ENCODE measurements at places on chromosomes 2 and 18.

- no peak for DNase-seq
Observed at GRCh38 chr2:238864207-238865014, 16.5 kb downstream of the TWIST2 start.

DNA sequence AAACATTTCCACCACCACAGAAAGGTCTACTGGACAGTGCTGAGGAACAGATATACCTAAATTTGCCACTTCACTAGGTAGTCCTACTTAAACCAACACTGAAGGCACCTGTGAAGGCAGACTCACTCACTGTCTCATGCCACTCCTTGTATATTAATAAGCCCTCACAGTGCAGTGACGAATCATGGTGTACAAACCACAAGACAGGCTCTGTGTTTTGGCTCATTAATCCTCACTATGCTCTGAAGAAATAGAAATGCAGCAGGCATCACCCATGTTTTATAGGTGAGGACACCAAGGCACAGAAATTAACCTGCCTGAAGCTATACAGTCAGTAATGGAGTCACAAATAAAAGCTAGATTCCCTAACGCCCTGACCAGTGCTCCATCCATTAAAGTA lies 44.3 kb downstream of the BARD1 start:
- no peak for DNase-seq

- DNase-seq: no peak
Observed at GRCh38 chr2:128978212-128978611, 659.5 kb upstream of the HS6ST1 start.

GRCh38 chr2:47334356-47335136 lies 68.4 kb upstream of the MSH2 start:
- DNase-seq: no peak

DNA sequence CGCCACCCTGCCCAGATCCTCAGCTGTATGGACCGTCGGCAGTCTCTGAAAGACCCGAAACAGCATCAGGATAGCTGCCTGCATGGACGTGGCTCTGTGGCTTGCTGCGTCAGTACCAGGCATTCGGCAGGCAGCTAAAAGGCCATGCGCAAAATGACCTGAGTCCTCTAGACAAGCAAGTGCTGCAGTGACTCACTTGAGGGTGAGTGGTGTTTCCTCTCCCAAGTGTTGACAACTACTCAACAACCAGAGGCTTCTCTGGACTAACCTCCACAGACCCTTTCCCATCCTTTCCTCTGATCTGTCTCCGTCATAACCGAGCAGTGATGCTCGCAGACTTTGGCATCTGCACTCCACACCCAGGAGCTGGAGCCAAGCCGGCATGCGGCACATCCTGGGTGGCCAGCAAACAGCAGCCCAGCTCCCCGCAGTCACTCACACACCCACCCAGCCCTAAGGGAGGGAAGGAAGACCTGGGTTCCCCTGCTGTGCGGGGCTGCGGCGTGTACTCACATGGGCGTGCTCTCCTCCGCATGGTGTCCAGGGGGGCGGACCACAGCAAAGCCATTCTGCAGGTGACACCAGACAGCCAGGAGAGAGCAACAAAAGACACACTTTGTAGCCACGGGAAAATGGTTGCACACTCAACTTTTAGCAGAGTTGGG lies 239.3 kb downstream of the TWIST2 start:
- no peak for DNase-seq

GRCh38 chr2:171390941-171391516 lies 42.8 kb downstream of the METTL8 start:
- DNase-seq: no peak

- no peak for DNase-seq
Observed at GRCh38 chr18:3721771-3722648, 272.0 kb downstream of the TGIF1 start.

DNA sequence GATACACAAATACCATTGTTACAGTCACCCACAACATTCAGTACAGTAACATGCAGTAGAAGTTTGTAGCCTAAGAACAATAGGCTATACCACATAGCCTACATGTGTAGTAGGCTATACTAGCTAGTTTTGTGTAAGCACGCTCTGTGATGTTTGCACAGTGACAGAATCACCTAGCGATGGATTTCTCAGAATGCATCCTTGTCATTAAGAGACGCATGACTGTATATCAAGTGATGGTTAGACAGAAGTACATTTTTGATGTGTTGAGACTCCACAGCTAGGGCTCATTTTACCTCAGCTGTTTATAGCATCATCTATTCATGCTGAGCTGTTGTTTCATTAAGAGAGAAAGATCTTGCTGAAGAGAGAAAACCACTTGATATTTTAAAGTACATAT lies 19.4 kb downstream of the PLEKHA3 start:
- DNase-seq: no peak

GRCh38 chr18:74517236-74517630 lies 17.1 kb upstream of the CNDP1 start:
- no peak for DNase-seq

GRCh38 chr2:61469424-61470121 lies 1.3 kb downstream of the USP34 start:
- peak; percentile 50 for DNase-seq

- no peak for DNase-seq
Observed at GRCh38 chr2:33525666-33526065, 49.2 kb downstream of the RASGRP3 start.

DNA sequence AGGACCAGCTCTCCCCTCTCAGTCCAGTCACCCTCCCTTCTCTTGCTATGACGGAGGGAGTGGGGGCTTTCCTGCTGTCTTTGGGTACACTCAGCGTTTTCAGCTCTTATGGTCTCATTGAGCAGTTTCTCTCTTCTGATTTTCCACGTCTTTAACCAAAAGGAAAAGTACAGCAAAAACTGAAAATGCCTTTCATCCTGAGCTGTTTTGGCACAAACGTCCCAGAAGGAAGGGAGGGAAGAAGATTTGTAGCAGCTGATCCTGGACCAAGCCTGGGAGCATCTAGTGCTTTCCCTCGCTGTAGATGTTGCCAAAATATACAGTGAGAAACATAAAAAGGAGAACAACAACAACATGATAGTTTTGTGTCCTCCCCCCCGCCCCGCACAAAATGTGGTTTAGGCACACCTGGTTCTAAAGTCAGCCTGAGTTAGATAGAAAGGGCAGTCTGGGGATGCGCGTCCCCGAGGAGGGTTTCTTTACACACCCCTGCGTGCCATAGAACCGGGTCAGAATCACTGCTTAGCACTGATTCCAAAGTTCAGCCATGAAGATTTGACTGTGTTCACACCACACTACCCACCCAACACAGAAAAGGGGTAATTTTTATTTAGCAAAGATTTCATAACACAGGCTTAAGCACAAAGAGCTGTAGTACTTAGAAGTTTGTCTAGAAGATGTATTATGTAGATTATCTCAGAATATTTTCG lies 53.4 kb downstream of the SLC40A1 start:
- DNase-seq: no peak

- no peak for DNase-seq
Observed at GRCh38 chr18:45666520-45666919, 51.2 kb downstream of the SLC14A2 start.

- no peak for DNase-seq
Observed at GRCh38 chr2:46936566-46936965, 21.0 kb upstream of the MCFD2 start.

DNA sequence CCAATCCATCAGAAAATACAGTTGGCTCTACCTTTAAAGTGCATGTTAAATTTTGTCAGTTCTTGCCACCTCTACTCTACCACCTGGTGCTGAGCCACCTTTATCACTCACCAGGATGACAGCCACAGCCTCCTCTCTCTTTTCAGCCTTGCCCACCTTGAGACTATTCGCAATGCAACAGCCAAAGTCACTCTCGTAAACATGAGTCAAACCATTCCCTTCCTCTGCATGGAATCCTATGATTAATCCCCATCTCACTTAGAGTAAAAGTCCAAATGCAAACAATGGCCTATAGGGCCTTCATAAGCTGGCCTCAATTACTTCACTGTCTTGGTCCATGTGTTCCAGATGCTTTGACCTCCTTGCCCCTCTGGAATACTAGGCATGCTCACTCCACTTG lies 5.8 kb upstream of the OSBPL6 start:
- DNase-seq: no peak

GRCh38 chr2:125107446-125107845 lies 1082.4 kb downstream of the CNTNAP5 start:
- no peak for DNase-seq

GRCh38 chr18:55575066-55575465 lies 12.9 kb downstream of the TCF4 start:
- no peak for DNase-seq

- no peak for DNase-seq
Observed at GRCh38 chr2:181902625-181903024, 11.1 kb downstream of the ITPRID2 start.

DNA sequence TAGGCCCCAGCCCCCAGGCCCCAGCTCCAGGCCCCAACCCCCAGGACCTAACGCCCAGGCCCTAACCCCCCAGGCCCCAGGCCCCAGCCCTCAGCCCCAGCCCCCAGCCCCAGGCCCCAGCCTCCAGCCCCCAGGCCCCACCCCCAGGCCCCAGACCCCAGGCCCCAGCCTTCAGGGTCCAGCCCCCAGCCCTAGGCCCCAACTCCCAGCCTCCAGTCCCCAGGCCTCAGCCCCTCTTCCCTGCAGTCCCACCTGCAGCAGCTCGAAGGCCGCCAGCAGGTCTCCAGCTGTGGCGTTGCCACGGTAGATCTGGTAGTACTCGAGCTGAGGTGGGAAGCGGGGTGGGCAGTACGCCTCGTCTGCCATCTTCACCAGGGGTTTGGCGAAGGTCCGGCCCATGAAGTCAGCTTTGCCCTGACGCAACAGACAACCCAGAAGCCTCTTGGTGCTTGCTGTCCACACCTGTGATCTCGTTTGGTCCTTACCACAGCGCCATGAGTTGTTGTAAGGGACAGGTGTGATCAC lies 3.6 kb downstream of the OTOF start:
- DNase-seq: no peak

DNA sequence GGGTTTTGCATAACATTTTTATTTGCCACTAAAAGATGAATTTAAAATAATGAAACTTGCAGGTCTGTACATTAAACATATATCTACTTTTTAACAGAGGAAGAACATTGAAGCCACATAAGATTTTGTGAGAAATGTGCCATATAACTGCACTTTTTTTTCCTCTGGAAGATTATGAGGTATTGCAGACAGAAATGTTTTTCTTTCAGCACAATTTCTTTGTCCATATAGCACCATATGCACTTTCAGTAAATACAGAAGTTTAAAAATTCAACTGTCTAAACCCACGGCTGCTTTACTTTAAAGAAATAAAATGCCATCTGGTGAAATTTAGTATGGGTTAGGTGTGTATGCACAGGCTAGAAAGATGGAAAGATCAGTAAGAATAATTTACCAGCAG lies 470 bp upstream of the FAP start:
- no peak for DNase-seq

DNA sequence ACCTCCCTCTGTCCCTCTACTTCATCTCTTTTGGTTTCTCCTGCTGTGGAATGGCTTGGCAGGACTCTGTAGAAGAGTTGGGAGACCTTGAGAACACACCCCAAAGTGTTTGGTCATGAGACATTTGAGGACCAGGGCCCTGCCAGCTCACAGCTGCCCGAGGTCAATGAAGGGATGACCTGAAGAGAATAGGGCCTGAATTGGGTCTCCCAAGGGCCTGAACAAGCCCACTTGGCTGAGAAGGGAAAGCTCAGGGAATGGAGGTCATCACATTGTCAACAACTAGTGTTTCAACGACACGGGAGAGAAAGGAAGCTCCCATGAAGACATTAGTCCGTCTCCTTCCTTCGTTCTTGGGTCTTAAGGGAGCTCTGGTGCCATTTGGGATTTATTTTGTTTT lies 52.8 kb downstream of the TTC32 start:
- DNase-seq: no peak

GRCh38 chr18:58649966-58650816 lies 21.1 kb upstream of the MALT1 start:
- DNase-seq: no peak

- DNase-seq: no peak
Observed at GRCh38 chr2:118604811-118605210, 242.6 kb downstream of the EN1 start.

DNA sequence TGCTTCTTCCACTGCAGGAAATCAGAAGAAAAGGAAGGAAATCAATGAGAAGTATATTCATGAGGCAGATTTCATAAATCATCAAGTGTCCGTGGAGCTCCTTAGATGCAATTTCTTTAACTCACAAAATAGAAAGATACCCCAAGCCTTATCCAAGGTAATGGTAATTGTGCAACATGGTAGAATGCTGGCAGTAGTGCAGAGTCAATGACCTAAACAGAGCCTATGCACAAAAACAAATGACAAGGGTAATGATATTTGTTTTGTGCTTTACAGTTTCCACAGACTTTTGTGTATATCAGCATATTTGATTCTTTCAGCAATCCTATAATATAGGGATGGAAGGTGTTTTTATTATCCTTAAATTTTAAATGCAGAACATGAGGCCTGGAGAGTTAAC lies 102.7 kb downstream of the SETBP1 start:
- DNase-seq: no peak

DNA sequence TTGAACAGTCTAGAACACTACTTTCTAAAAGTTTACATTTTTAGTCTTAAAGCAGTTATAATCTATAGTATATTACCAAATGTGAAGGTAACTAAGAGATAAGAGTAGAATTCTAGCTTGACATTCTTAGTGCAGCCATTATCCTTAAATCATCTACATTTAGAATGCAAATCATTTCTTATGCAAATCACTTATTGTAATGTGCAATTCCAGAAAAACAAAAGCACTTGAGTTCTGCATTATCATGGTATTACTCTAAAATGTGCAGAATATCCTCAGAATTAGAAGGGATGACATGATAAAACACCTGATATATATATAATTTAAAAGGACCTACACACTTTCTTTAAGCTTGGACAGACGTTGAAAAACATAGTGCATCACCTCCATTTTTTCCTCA lies 712 bp upstream of the LRRTM4 start:
- DNase-seq: no peak

- DNase-seq: no peak
Observed at GRCh38 chr18:30016179-30016578, 1026.4 kb downstream of the DSC3 start.

DNA sequence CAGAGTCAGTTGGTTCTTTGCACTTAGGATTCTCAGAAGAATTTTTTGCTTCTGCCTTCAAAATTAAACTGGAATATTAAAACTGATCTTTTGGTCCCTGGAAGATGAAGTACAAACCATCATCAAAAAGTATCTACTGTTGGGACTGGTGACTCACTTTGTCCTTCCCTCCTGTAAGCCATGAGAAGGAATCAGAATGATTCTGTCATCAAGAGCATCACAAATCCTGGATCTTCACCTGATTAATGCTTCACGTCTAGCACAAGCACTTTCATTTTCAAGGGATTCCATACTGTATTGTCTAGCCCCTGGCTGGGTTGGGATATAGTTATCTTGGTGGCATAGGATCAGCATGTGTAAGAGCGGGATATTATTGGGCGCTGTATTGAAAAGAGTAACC lies 69.3 kb upstream of the CYP1B1 start:
- no peak for DNase-seq

- DNase-seq: no peak
Observed at GRCh38 chr2:55891671-55892094, 31.9 kb downstream of the EFEMP1 start.

- no peak for DNase-seq
Observed at GRCh38 chr2:69018678-69019095, 5.7 kb downstream of the ANTXR1 start.

- no peak for DNase-seq
Observed at GRCh38 chr2:142033393-142033792, 97.4 kb downstream of the LRP1B start.

All from left renal cortex interstitium (tissue), 4 donors.